ENCODE measurements at places on chromosomes 16 and 17.
A peak's percentile ranks its signal among the peaks of the same experiment; 100 is the strongest.

GRCh38 chr17:16953347-16953746 is 18.6 kb downstream of the TNFRSF13B start:
- no peak for DNase-seq

GRCh38 chr17:42281571-42282096 is 5.4 kb upstream of the STAT5B start:
- DNase-seq: no peak

DNA sequence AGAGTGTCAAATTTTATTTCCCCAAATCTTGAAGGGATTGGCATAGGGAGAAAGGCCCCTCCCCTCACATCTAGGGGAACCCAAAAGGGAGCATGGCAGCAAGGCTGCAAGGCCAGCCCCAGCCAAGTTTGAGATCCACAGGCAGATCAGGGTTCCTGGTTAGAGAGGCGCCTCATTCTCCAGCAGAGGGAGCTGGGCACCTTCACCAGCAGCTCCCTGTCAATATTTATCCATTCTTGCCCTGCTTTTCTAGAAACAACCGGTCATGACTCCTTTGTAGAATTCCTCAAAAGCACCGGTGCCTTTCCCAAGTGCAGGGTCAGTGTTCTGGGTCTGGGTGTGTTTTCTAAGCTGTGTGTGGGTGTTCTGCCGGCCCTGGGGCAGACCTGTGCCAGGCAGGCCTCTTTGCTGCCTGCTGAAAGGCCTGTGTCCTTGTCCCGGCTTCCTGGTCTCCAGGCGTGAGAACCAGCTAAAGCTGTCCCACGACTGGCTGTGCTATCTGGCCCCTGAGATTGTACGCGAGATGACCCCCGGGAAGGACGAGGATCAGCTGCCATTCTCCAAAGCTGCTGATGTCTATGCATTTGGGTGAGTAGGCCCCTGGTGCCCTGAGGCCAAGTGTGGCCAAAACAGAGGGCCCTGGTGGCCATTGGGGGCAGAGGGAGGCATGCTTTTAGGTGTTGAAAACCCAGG is 21.2 kb upstream of the LGALS9 start:
- peak; percentile 46 for DNase-seq

GRCh38 chr17:74432424-74432690 is 469 bp downstream of the GPRC5C start:
- no peak for DNase-seq

GRCh38 chr16:1331712-1332617 is 1.5 kb upstream of the BAIAP3 start:
- no peak for DNase-seq

- no peak for DNase-seq
Measured at GRCh38 chr16:88730632-88731607, 24.6 kb downstream of the CTU2 start.

DNA sequence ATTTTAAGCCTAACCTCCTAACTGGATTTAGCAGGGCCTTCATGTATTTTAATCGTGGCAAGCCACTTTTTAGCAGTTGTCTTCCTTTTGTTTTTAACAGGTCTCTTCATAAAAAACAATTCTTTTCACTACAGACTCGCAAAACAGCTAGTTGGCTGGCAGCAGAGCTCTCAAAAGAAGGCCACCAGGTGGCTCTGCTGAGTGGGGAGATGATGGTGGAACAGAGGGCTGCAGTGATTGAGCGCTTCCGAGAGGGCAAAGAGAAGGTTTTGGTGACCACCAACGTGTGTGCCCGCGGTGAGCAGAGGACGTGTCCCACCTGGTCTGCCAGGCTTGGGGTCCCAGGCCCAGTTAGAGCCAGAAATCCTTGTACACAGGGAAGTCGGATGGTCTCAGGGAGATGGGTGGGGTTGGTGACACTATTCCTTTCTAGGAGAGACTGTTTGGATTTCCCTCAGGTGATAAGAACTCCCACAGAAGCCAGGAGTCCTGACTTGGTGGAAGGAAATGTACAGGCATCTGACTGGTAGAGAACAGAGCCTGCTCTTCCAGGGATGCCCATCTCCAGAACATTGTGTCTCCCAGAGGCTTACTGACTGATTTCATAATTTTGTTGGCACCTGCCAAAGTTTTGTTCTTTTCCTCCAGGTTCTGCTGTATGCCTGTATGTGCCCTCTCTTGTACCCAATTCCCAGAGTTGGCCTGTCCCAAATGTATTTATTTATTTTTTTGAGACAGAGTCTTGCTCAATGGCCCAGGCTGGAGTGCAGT is 14.9 kb upstream of the DDX19A start:
- peak; percentile 38 for DNase-seq

GRCh38 chr16:49018259-49018931 is 263.2 kb downstream of the CBLN1 start:
- no peak for DNase-seq

DNA sequence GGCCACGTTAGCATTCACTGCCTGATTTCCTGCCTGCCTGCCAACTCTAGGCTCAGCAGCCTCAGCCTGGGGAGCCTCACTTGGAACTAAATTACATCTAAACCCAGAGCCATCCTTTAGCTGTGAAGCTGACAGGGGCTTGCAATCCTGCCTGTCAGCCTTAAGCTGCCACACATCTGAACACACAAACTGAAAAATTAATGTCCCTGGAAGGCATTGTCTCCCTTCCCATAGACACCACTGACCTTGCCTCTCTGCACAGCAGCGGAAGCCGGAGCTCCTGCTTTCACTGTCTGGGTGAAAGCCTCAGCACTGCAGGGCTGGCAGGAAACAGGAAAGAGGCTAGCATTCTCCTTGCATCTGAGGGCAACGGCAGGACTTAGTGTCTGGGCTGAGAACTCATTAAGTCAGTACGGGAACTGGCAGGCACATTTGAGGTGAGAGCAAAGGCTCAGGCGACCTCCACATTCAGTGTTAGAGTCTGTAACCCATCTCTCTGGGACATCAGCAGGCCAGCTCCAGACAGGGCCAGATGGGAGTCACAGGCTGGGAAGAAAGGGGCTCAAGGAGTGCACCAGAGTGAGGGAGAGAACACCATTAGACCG is 452.4 kb upstream of the C16orf82 start:
- peak; percentile 43 for DNase-seq

GRCh38 chr17:6325741-6326140 is 109.2 kb downstream of the AIPL1 start:
- DNase-seq: no peak

DNA sequence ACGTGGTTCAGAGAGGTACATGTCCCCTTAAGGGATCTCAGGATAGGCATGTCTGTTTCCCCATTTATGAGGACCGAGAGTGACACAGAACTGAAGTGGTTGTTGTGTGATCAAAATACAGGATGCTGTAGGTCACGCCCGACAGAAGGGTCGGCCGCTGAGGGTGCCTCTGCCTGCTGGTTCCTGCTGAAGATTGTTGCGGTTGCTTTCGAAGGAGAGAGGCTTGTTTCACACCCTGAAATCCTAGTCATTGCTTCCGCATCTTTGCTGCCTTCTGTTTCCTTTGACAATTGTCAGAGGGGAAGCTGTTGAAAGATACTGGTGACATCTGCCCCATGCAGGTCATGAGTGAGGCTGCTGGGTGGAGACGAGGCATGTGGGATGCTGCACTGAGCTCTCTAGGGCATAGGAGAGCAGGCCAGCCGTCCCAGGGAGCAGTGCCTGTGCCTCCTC is 3.8 kb upstream of the NAT9 start:
- DNase-seq: no peak

DNA sequence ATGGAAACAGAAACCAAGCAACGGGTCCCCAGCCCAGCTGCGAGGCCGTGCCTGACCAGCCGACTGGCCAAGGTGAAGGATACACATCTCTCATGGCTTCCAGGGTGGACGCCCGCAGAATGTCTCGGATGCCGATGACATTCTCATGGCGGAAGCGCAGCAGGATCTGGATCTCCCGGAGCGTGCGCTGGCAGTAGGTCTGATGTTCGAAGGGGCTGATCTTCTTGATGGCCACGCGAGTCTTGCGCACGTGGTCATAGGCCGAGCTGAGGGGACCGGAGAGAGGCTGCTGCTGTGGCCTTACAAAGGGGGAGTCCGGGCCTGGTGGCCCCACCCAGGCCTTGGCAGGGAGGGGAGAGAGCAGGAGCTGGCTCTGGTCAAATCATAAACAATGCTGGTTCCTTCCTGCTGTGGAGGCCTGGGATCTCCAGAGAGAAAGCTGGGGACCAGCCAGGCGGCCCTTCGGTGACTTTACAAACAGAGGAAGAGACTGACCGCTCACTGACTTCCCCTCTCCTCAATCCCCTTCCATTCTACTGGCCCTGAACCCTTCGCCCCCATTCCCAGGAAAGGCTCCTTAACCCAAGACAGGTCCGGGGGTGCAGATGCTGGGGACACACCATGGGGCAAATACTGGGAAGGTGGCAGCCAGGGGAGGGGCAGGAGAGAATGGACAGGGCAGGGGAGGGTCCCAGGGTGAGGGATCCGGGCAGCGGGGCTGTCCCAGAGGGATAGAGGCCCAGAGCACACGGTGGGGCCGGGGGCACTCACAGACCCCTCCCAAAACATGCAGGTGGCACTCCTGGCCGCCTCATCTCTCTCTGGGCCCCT is 1.1 kb downstream of the MAPK3 start:
- no peak for DNase-seq

DNA sequence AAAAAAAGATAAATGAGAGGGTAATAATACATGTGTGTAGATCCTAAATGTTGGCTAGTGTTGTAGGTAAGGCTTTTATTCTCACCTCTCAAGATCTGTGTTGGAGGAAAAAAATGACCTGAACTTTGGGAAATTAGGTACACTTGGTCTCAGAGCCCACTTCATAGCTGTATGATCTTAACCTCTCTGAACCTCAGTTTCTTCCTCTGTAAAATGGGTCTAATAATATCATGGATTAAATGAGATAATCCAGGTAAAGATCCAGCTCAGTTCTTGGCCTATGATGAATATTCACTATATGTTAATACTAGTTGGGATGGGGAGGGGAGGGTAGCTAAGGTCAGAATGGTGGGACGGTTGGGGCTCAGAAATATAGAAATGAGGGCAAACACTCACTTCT is 24.3 kb upstream of the GPRC5B start:
- no peak for DNase-seq

DNA sequence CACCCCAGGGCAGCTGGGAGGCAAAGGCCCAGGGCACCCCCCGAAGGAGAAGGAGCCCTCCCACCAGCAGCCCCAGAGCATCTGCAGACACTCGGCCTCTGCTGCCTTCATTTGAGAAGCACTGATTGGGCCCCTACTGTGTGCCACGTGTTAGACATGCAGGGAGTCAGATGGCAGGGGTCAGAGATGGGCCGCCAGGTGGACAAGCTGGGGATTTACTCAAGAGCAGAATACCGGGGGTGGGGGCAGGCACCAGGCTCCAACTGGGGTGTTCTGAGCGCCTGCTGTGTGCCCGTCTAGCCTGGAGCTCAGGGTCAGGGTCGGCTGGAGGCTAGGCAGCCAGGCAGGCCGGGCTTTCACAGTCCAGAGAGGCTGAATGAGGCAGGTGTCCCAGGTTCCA is 18.7 kb downstream of the TPSG1 start:
- no peak for DNase-seq

DNA sequence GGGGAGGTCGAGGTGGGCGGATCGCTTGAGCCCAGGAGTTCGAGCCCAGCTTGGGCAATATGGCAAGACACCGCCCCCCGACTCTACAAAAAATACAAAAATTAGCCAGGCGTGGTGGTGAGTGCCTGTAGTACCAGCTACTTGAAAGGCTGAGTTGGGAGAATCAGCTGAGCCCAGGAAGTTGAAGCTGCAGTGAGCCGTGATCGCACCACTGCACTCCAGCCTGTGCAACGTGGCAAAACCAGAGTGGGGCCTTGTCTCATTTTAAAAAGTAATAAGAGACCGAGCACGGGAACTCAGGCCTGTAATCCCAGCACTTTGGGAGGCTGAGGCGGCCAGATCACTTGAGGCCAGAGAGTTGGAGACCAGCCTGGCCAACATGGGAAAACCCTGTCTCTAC is 24.4 kb upstream of the ABCC1 start:
- DNase-seq: no peak

DNA sequence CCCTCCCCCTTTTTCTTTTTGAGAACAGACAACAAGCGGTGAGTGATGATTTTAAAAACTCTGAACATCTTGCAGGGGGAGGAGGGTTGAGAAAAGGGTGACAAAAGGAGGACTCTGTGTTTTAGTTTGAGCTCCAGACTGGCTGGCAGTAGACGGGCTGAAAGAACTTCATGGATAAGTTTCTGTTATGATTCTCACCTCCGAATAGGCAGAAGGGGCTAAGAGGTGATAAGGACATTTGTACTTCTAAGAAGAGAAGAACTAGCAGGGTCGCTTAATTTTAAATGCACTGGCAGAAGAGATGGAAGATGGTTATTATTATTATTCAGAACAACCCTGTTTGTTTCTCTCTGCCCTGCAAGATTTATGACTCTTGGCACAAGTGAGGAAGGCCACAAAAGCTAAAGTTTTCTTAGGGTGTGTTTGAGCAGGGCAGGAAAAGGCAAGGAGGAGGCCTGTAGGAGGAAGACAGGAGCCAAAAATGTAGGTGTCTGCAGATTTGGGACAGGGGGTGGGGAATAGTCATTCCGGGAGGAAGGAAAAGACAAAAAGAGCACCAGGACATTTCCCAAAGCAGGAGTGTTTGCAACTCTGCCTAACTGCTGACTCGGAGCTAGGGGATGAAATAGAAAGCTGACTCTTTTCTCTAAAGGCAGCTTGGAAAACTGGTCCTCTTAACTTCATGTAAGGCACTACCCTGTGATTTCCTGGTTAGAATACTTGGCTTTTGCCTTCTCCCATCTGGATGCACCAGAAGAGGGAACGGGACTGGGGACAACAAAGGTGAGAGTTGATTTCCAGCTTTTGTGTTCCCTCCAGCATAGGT is 11.9 kb upstream of the HOXB2 start:
- DNase-seq: no peak

DNA sequence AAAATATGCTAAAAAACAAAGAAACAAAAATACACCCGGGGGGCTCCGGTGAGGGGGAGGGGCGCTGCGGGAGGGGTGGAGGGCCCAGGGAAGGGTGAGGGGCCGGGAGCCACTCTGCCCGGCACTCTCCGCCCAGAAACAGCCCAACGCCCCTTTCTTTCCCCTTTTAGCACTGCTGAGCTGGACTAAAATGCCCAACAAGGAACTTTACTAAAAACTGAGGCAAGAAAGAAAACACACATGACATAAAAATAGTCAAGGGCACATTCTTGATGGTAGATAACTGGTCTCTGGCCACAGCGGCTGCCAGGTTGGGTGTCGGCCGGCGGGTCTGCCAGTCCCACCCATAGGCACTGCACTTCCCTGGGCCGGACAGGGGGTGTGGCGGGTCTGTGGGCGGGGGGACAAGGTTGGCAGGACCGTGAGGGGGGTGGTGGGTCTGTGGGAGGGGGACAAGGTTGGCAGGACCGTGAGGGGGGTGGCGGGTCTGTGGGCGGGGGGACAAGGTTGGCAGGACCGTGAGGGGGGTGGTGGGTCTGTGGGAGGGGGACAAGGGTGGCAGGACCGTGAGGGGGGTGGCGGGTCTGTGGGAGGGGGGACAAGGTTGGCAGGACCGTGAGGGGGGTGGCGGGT is 20.9 kb downstream of the METRNL start:
- DNase-seq: no peak

GRCh38 chr17:72466606-72467005 is 345.8 kb downstream of the SOX9 start:
- no peak for DNase-seq
